ENCODE measurements at places on chromosomes 2 and 18.

DNA sequence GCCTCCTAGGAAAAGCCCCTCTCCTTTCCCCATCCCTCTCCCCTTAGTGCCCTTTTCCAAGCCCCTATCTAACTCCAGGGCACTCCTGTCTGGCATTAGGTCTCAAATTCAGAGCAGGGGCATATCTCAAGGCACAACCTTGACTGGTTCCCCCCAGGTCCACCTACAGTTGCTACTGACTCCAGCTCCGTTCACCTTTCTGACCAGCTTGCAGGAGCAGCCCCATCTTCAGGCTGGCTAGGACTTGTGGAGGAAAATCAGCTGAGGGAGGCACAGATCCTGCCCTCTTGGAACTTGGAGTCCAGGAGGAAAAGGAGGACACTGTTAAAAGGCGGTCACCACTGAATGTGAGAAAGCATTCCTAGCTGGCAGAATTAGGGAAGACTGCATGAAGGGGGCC is 152.4 kb downstream of the ZFP36L2 start:
- DNase-seq: no peak

DNA sequence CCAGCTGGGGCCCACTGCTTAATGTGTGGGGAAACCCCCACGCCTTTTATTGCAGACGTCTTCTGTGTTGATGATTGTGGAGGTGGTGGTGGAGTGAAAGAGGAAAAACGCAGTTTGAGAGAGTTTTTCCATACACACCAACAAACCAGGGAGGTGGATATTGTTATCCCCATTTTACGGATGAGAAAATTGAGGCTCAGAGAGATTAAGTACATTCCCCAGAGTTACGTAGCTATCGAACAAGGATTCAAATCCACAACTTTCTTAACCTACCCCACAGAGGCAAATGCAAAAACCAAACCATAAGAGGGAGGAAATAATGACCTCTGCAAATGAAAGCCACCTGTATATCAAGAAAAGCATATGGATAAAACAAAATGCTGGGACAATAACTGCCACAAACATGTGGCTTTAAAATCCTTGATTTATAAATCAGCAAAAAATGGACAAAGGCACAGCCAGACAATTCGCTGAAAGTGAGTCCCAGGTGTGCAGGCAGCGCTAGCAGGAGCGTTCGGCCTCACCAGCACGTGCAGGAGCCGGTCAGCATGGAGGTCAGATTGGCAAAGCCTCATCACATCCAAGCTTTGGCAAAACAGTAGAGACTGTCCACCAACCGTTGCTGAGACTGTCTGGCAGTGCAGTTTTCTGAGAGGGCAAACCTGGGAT is 12.6 kb upstream of the RAB17 start:
- no peak for DNase-seq

- no peak for DNase-seq
These were observed 7.5 kb upstream of the MCFD2 start for GRCh38 chr2:46923041-46923528.

DNA sequence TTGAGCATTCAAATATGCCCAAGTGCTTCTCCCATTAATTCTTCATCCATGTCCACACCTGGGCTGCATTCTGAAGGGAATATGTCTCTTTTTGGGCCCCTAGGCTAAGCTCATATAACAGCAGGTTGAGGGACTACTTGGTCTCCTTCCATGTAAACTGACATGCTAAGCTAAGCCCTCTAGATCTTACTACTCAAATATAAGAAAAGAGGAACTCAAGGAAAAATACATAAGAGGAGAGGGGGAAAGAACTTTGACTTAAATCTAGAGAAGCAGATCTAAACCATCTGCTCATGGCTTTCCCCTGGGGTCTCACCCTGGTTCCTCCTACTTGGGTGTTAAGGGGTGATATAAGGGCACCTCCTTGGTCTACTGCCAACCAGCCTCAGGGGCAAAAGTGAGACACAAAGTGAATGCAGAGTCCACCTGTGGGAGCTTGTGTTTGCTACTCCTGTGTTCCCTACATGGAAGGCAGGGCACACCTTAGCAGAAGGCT is 19.8 kb upstream of the NFU1 start:
- DNase-seq: no peak

DNA sequence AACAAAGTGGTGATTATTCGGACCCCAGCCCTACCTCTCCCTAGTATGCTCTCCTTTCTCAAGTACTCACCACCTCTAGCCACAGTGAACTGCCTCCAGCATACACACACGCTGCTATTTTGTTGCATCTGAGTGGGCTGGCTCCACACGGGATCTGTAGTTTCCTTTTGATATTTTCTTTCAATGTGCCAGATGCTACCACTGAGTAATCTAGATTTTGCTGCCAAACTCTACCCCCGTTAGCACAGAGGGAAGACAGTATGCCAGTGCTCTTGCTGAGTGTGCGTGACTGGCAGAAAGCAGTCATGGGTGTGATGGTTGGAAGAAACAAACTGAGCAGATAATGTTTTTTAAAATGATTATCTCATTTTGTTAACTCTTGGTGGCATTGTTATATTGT is 11.6 kb downstream of the CFLAR start:
- DNase-seq: no peak

GRCh38 chr2:16677875-16678274 is 12.2 kb upstream of the CYRIA start:
- no peak for DNase-seq

DNA sequence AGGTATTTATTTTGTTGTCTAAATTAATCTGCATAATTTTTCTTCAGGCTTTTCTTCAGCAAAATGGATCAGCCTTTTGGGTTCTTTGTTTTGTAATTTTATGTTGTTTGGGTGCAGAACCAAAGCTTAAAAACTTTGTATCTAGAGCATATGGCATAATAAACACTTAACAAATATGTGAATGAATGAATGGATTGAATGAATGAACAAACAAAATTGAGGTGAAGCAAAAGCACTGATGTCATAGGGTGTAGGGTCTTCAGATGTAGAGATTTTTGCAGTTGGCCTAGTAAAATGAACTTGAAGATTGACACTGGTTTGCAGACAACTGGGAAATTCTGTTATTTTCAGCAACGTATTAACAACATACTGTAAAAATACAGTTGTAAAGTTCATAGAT is 17.3 kb downstream of the VAPA start:
- no peak for DNase-seq

DNA sequence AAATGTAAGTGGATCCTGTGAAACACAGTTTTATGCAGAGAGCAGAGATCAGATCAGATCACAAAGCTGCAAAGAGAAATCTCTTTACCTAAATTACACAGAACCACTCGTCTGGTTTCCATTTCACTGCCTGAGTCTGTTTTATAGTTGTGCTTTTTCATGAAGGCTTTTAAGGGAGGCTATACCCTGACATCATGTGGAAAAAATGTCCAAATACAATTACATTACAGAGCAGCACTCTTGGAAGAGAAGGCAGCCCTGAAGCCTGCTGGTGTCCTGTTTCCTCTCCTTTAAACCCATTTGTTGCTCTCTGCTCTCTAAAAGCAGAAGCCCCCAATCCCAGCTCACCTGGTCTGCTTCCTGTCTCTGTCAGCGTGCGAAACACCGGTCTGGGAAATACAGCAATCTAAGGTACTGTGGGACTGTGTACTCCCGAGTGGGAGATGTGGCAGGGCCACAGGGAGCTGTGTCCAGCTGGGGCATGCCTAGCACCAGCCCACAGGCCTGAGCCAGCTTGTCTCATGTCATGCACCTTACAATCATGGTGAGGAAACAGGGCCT is 24.8 kb upstream of the ZFP36L2 start:
- no peak for DNase-seq
